GM10248 (cell line): ENCODE measurements at places on chromosomes 3 and 15.

DNA sequence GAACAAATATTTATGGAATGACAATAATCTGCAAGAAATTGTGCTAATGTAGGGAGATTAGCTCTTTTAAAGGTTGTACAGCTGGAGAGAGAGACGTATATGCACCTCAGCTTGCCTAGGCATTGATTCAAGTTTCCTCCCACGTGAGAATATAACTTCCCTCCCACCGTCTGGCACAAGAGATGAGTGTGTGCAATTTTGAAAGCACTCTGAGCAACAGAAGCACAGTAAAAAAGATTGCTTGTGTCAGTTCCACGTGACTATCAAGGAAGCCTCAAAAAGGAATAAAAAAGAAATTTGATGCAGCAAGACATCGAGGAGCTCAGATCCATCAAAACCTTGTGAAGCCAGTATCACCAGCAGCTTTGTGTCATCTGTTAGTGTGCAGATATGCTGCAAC lies 435.3 kb downstream of the TUSC7 start:
- no peak for DNase-seq

GRCh38 chr15:99486371-99487336 lies 79.1 kb upstream of the MEF2A start:
- DNase-seq: no peak

- no peak for DNase-seq
Observed at GRCh38 chr15:94125156-94125555, 106.2 kb upstream of the MCTP2 start.

GRCh38 chr15:91165850-91166249 lies 65.8 kb downstream of the SV2B start:
- DNase-seq: no peak

GRCh38 chr3:191336833-191337232 lies 6.5 kb upstream of the UTS2B start:
- DNase-seq: no peak

DNA sequence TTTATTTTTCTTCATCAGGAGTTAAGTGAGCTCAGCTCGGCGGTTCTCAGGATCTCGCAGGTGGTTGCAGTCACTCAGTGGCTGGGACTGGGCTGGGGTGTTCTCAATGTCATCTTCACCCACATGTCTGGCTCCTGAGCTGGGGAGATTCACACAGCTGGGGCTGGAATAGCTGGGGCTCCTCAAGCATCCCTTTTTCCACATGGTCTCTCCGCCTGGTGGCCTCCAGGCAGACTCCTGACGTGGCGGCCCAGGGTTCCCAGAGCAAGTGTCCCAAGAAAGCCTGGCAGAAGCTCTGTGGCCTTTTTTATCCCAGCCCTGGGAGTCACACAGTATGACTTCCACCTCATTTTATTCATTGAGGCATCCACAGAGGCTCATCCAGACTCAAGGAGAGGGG lies 84.1 kb upstream of the ANKRD34C start:
- DNase-seq: no peak

DNA sequence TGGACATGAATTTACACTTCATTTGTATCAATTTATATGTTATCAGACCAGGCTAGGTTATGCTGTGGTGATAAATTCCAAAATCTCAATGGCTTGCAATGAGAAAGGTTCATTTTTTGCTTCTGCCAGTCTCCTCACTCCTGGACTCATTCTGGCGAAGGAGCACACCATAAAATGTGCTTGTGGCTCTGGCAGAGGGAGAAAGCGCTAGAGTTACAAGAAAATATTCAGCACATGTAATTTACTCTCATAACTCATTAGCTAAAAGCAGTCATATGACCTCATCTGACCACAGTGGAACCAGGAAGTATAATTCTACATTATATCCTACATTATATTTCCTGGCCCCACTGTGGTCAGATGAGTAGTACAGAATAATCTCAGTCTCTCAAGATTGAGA lies 193.8 kb downstream of the BCHE start:
- no peak for DNase-seq

DNA sequence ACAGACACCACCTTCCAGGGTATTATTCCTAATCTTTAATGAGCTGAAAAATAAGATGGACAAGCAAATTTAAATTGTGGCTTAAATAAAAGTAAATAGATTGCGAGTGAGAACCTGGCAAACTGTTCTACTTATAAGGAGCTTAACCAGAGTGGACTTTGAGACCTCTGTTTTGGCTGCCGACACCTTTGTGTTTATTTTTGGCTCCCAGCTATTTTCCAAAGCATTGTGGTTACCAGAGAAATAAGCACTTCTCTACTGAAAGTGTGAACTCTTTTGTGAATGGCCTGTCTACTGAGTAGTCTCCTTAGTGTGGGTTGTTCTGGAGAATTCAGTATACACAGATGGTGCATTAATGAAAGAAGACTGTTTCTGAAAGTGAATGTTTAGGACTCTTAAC lies 109.4 kb downstream of the ATP8B4 start:
- DNase-seq: no peak

DNA sequence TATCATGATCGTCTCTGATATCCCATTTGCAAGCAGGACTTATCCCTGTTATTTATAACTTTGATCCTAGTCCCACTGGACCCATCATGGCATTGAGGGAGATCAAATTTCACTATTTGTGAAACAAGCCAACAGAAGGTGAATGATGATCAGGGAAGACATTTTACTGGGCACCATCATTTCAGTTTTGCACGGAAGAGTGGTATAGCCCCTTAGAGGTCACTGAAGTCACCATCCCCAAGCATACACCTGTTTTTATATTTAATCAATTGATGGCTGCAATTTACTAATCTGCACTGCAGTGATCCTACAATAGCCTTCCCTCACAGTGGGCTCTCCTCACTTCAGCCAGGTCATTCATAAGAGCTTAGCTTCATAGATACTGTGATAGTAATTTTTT lies 132.4 kb downstream of the FHIT start:
- DNase-seq: no peak

GRCh38 chr15:67136802-67137201 lies 71.4 kb downstream of the SMAD3 start:
- no peak for DNase-seq

GRCh38 chr3:194485881-194486539 lies 792 bp downstream of the ATP13A3 start:
- DNase-seq: peak; percentile 43

DNA sequence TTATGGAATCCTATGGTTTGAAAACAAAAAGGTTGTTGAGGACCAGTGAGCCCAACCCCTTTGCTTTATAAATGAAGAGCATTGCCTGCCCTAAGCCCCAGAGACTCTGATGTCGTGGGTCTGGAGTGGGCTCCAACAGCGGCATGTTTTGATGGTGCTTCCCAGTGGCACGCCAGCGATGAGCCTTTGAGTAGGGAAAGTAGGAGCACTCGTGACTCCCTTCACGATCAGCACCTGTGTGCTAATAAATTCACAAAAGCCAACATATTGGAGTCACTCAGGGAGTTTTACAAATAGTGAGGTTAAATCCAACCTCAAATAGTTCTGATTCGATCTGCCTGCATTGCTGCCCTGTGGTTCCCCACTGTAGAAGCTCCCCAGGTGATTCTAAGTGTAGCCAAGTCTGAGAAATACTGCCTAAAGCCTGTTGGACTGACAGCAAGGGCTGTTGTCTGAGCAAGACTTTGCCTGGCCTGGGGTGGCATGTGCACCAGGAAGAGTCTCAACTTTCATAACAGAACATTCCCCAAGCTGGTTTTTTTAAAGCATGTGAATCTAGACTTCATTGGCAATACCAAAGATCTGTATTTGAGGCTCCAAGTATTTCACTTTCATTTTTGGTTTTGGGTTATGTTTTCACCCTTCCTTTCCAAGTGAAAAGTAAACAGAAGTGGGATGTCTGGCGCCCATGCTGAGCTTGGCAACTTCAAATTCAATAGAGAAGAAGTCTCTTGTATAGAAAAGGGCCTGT lies 9.9 kb downstream of the CCR5 start:
- DNase-seq: no peak

GRCh38 chr3:28672406-28672805 lies 323.8 kb upstream of the AZI2 start:
- DNase-seq: no peak

GRCh38 chr3:150975086-150975991 lies 2.8 kb upstream of the CLRN1 start:
- no peak for DNase-seq

- DNase-seq: no peak
Observed at GRCh38 chr15:53978253-53978906, at the start of gene UNC13C. UNC13C (plus strand) TSS chr15:53978441; CDS start chr15:54012904, 34,463 bp downstream.

GRCh38 chr3:137199678-137200077 lies 241.9 kb downstream of the IL20RB start:
- DNase-seq: peak; percentile 20

GRCh38 chr15:27358751-27359434 lies 387.9 kb downstream of the GABRG3 start:
- no peak for DNase-seq

DNA sequence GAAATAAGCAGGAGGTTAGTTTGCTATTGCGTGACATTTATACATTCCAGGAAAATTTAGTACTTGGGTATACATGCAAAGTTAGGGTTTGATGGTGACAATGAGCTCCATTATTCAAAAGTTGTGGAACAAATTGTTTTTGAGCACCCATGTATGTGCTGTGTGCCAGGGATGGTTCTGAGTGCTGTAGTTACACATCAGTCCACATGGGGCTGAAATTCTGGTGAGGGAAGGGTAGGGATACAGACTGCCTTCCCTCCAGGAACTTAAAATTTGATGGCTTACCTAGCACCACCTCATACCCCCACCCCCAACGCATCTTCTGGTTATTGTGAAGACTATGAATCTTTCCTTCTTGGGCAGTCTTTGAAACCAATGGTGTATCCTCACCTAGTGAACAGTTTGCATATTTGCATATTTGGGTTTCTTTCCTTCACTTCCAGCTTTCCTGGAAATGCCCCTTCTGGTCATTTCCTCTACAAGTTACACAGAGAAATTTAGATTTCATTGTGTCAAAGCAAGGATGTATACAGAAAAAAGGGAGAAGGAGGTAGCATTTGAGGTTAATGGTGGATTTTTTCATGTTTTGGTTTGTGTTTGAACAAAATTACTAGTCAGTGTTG lies 222.0 kb upstream of the IL12A start:
- DNase-seq: no peak

- no peak for DNase-seq
Observed at GRCh38 chr3:120682095-120682681, at the start of gene HGD. HGD (minus strand) TSS chr3:120682239; CDS start chr3:120682111, 128 bp downstream.

- DNase-seq: no peak
Observed at GRCh38 chr3:197787412-197787811, 3.6 kb upstream of the LRCH3 start.

GRCh38 chr15:29765234-29765841 lies 56.9 kb downstream of the TJP1 start:
- no peak for DNase-seq

GRCh38 chr15:37951999-37952398 lies 17.6 kb downstream of the TMCO5A start:
- DNase-seq: no peak

DNA sequence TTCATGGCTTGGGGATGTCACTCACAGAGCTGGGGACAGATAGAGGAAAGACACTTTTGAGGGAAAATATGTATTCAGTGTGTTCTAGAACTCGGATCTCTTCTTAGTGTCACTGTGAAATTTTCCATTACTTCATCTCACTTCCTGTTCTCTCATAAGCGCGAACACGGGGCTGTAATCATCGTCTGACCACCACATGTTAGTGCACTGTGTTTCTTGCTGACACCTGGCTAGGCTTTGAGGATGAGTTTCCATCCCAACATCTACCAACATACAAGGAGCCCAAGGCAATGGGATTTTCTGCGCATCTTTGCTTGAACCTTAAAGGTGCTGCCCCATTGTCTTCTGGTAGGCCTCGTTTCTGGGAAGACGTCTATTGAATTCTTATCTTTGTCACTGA lies 84.0 kb downstream of the LIPC start:
- DNase-seq: peak; percentile 39

- no peak for DNase-seq
Observed at GRCh38 chr3:125061170-125061569, 5.4 kb upstream of the HEG1 start.

DNA sequence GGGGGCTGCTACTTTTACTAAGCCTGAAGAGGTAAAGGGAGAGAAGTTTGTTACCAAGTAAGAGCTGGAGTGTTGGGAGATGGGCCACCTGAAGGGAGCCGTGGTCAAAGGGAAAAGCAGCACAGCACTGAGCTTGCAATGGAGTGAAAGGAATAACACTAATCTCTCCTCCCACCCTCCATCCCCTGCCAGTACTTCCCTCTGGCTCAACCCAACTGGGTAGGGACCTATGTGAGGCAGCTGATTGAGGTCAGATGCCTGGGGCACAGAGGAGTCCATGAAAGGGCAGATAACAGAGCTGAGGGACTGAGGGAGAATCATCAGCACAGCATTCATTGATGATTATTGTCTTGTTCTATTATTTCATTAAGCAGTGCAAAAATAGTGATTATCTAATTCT lies 212.4 kb upstream of the TBC1D5 start:
- no peak for DNase-seq

GRCh38 chr3:189909573-189909972 lies 211.1 kb downstream of the P3H2 start:
- DNase-seq: no peak

- DNase-seq: peak; percentile 11
Observed at GRCh38 chr3:189714991-189715961, 84.1 kb downstream of the TP63 start.

DNA sequence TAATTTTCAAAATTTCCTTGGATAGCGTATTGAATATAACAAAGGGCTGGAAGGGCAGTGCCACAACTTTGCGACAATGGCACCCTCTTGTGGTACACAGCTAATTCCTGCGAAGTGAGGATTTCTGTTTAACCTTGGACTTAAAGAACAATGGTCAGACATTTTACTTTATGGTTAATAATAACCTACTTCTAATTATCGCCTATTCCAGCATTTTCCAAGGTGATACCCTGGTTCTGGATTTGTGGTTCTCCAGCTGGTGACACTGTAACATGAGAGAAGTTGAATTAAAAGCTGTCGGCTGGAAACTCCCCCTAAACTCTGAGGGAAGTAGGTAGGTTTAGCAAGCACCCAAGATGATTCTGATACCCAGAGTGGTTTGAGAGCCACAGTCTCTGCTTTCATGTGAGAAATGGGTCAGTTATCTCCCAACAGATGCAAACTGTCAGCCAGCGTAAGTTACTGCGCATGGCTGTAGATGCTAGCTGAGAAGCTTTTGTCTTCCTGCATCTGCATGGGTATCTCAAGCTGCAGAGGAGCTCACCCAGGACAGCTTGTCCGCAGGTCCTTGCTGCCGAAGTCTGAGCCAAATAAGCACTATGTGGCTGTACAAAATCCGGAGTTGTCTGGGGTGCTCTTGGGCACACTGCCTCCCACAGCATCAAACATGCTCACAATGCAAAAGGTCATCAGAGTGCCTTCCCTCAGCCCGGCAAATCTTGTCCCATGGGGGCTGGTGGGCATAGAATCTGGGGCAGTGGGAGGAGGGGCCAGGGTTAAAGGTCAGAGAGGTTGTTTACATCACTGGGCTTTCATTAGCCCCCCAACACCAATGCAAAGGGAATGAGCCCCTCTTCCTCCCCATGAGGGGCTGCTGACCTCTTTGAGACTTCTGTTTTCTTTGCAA lies 6.6 kb upstream of the CHSY1 start:
- peak; percentile 48 for DNase-seq

- no peak for DNase-seq
Observed at GRCh38 chr3:171186383-171186782, 159.9 kb upstream of the SLC2A2 start.
